Activated T-helper 17 cell treated with anti-CD3 and anti-CD28 coated beads, Interleukin-2, amount 50 U/mL, for 72 hours (primary cell): ENCODE measurements at places on chromosomes 6 and 20. TPM values are rescaled to one million over a fixed set of nuclear protein-coding genes. Genes with fewer than 3 reads are reported as not detected.

The CPXM1 gene
- total RNA-seq = 0.63 TPM

The EYS gene
- total RNA-seq = not detected

The MYCT1 gene
- total RNA-seq = not detected

The NKX2-4 gene
- not detected for total RNA-seq

- peak; percentile 60 for ATAC-seq
Observed at GRCh38 chr20:59948828-59949720, 8.9 kb downstream of the FAM217B start.

DNA sequence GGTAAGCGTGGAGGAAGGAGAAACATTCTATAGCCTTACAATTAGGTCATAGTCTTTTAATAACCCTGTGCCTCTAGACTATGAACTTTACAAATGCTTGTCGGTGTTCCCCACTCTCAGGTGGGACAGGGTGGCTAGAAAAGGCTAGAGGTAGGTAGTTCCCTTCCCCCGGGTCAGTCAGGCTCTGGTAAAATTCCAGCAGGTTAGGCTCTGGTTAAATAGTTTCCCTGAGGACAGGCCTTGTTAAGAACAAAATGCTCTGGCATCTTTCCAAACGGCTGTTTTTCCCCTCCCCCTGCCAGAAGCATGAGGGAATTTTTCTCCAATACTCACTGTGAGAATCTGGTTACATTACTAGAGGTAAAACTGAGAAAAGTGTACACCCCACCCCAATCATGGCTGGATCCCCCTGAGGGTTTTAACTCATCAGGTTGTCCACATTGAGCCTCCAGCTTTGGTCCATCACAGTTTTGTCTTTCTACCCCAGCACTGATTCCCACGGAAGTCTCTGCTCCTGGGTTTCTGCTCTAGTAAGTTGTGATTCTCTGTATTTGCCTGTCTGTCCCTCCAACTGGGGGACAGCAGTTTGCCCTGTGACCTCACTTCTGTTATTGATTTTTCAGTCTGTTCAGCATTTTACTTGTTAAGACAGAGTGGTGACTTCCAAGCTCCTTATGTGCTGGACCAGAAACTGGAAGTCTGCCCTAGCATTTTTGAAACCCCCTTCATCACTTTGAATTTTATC is 84.7 kb upstream of the ADGRF1 start:
- no peak for ATAC-seq

DNA sequence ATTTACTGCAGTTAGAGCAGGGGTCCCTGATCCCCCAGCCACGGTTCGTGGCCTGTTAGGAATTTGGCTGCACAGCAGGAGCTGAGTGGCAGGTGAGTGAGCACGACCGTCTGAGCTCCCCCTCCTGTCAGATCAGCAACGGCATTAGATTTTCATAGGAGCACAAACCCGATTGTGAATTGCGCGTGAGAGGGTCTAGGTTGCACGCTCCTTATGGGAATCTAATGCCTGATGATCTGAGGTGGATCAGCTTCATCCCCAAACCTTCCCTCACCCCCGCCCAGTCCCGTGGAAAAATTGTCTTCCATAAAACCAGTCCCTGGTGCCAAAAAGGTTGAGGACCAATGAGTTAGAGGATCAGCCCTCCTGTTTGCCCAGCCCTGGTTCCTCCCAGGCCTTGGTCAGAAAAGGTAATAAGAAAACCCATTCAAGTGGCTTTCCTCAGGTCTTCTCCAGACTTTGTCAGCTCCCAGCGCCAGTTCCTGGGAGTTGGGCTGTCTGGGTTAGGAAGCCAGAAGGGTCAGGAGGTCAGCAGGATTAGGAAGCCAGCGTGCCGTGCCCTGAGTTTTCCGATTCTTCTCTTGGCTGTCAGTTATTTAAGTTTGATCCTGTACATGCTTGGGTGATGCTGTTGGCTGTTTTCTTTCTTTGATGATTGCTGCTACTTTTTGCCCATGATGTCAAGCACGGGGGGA is 139.9 kb upstream of the PMEPA1 start:
- ATAC-seq = no peak

GRCh38 chr6:104943781-104944180 is 13.1 kb upstream of the LIN28B start:
- no peak for ATAC-seq

- peak; percentile 92 for ATAC-seq
Observed at GRCh38 chr6:13668291-13668928, 43.2 kb downstream of the RANBP9 start.

DNA sequence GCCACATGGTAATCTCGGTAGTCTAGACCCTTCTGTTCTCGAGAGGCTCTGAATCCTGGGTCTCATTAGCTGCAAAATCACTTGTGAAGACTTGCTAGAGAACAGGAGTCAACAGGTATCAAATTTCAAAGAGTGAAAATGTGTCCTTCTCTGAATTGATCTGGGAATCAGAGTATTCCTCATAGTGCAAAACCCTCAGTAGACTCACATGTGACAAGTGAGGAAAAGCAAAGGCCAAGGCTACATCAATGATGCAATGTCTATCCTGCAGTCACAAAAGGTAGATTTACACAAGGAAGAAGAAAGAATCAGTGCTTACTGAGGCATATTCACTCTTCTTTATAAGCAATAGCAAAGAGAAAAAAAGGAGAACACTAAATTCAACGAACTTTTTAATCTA is 1220.0 kb upstream of the GJE1 start:
- ATAC-seq = no peak

DNA sequence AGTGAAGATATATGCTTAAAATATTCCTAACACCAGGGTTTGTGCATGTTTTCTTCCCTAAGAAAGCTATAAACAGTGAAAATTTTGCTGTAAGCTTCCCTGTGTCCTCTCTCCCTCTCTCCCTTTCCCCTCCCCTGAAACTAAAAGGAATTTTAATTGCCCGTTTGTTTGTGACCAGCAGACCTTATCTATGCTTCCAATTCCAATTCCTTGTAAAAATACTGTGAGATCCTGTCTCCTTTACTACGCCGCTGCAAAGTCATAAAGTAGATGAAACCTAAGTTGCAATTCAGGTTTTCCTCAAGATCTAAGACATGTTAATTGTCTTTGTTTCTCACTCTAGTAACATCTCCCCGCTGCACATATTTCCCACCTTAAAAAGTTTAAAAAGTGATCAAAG is 82.3 kb downstream of the DNAH8 start:
- no peak for ATAC-seq

DNA sequence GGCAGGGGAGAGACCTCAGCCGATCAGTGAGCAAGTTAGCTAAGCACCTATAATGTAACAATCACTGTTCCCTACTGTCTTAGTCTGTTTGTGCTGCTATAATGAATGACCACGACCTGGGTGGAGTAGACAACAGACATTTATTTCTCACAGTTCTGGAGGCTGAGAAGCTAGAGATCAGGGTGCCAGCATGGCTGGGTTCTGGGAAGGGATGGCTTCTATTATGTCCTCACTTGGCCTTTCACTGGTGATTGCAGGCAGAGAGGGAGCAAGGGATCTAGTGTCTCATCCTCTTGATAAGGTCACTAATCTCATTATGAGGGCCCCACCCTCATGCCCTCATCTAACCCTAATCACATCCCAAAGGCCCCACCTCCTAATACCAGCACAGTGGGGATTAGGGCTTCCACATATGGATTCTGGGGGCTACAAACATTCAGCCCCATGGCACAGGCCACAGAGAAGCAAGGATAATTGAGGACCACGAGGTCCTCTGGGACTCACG is 162.5 kb downstream of the CD83 start:
- ATAC-seq = no peak

GRCh38 chr20:19081937-19082336 is 130.5 kb upstream of the SLC24A3 start:
- ATAC-seq = no peak

DNA sequence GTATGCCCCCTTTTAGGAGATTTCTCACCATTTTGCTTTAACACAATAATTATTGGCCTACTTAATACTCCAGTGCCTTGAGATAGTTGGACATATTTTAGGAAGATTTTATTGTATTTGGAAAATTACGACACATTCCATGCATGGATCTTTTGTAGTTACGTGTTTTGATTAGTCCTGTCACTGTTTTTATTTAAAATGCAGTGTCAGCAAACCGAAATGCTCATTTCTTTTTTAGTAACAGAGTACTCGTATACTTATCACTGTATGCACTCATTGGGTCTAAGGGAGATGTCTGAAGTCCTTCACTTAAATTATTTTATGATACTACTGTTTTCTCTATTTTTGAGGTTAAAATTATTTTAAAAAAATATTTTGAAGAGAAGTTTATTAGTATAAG is 153.8 kb downstream of the QKI start:
- ATAC-seq = no peak

DNA sequence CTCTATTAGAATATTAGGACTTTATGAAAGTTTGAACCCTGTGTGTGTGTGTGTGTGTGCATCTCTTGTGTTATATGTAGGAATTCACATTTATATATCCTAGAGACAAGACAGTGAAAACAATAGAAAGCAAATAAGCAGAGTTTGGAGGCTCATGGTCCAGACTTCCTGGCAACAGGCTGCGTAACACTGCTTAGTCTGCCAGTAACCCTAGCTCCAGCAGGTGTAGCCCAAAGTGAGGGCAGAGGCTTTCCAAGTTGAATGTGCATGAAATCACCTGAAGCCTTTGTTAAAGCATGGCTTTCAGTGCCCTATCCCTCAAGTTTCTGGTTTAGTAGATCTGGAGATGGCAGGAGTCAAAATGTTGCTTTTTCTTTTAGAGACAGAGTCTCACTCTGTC is 569.9 kb downstream of the KIF16B start:
- no peak for ATAC-seq

GRCh38 chr20:46394872-46395760 is 11.3 kb downstream of the ELMO2 start:
- no peak for ATAC-seq

DNA sequence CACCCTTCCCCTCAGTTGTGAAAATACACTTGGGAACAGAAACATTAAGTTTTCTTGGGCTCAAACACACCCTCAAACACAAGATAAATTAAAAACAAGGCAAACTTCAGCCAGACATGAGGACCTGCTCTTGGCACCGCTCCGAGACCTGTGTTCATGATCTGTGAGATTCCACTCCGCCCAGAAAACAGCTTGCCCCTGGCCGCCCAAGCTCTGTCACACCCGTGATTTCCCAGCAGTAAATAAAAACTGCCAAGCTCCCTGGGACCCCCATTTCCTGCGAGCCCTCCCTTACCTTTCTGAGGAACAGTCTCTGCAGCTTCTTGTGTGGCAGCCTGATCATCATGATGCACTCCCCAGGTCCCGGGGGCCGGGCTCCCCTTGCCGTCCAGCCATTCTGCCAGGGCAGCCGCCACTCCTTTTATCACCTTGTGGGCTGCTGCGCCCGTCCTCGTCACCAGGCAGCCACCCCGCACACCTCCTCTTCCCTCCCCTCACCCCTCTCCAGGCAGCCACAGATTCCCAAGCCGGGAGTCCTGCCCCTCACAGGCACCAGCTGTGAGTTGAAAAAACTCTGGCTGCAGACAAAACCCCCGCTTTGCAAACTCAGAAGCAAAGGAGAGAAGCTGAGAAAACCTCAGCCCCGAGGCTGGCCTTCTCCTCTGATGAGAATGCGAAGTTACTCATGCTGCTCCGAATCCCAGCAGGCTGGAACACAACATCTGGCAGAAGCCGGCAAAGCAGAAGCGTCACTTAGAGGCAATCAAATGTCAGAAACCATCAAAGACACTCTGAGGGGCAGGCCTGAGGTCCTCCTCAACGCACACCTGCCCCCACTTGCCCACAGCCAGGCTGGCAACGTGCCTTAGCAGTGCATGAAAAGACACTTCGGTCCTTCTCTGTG is 130.4 kb upstream of the RPS6KA2 start:
- ATAC-seq = peak; percentile 31

GRCh38 chr20:63587256-63587655 is 13.2 kb upstream of the HELZ2 start:
- no peak for ATAC-seq

- no peak for ATAC-seq
Observed at GRCh38 chr6:75931011-75931680, 141.3 kb downstream of the IMPG1 start.

DNA sequence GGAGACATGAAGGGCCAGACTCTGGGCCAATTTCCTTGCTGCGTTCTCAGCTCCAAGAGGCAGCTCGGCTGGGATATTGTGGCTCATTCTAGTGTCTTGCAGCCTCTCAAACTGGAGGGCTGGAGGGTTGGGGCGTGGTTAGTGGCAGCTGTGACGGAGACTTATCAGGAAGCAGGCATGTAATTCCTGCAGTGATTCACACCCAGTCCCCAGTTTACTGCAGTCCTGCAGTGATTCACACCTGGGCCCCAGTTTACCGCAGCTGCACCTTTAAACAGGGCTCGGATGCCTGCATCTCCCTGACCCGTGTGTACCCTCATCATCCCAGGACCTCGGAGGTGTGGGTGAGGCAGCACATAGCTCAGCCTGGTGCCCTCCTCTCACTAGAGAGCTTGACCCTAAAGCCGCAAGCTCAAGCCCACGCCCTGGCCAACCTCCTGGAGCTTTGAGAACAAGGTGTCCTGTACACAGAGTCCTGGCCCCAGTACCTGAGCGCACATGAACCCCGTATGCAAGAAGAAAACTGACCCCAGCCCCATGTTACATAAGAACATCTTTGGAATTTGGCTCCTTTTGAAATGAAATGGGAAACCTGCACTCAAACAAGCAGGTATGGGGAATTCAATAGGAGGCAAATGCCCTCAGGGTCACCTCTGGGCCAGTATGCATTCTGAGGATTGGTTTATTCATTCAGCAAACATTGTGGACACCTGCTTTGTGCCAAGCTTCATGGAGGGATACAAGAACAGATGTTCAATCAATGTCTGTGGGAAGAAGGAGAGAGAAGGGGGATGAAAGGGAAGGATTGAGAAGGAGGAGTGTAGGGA is 55.3 kb upstream of the FAM83D start:
- ATAC-seq = peak; percentile 53

DNA sequence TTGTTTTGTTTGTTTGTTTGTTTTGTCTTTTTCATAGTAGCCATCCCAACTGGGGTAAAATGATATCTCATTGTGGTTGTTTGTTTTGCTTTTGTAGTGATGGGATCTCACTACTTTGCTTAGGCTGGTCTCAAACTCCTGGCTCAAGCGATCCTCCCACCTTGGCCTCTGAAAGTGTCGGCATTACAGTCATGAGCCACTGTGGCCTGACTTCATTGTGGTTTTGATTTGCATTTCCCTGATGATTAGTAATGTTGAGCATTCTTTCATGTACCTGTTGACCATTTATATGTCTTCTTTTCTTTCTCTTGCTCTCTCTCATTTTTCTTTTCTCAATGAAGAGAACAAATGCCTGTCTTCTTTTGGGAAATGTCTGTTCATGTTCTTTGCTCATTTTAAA is 30.8 kb upstream of the HLA-DOA start:
- no peak for ATAC-seq

DNA sequence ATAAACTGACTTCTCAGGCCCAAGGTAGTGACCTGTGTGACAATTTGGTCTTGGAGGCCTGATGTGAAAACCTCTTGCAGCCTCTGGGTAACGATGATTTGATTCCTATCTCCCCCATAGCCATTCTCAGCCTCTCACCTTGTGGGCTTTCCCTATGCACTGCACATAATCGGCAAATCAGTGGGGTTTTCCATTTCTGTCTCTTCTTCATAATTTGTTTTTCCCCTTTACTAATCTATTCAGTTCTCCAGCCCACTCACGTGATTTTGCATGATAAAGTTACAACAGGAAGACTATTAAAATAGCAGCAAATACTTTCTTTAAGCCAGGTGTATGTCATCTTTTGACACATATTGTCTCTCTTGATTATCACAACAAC is 893.7 kb downstream of the TFAP2A start:
- no peak for ATAC-seq
